ENCODE measurements at places on chromosomes 1 and 21. TPM values are rescaled to one million over a fixed set of nuclear protein-coding genes. Genes with fewer than 3 reads are reported as not detected.

EDN2 gene
- total RNA-seq: not detected

LRRC39 gene
- total RNA-seq: 0.53 TPM

SLAMF6 gene
- 30.7 TPM for total RNA-seq

MYBPH gene
- not detected for total RNA-seq

OR2G6 gene
- total RNA-seq: not detected

OPRD1 gene
- not detected for total RNA-seq

VCAM1 gene
- total RNA-seq: 4.0 TPM

LMOD1 gene
- not detected for total RNA-seq

LIN28A gene
- not detected for total RNA-seq

DUSP10 gene
- total RNA-seq: 23.7 TPM

CSF3R gene
- 0.11 TPM for total RNA-seq

PDE4B gene
- total RNA-seq: 29.7 TPM

Measured in CD8-positive, alpha-beta memory T cell (primary cell).